ENCODE measurements at places on chromosomes 3 and 15. TPM values are rescaled to one million over a fixed set of nuclear protein-coding genes. Genes with fewer than 3 reads are reported as not detected.

- peak; percentile 58 for DNase-seq
Observed at GRCh38 chr3:194137506-194138474, 1.8 kb downstream of the HES1 start.

ISLR gene
- total RNA-seq: 71.8 TPM

DNA sequence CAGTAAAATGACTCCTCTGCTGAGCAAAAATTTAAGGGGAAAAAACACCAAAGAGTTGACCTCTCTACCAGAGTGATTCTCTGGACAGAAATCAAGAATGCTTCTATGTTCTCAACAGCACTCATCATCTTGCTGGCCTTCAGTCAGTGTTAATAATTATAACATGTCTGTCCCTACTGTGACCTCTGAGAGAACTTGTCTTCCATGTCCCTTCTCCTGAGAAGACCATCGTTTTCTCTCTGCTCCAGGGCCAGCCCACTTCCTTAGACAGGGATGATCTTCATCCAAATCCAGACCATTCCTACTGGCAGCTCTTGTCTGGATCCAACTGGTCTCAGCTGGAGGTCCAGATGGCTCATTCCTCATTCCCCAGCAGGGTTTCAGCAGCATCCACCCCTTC is 139.0 kb upstream of the NECTIN3 start:
- DNase-seq: no peak

SEC61A1 gene
- total RNA-seq: 142 TPM

GRCh38 chr15:91271565-91272153 is 171.6 kb downstream of the SV2B start:
- DNase-seq: peak; percentile 30

DNA sequence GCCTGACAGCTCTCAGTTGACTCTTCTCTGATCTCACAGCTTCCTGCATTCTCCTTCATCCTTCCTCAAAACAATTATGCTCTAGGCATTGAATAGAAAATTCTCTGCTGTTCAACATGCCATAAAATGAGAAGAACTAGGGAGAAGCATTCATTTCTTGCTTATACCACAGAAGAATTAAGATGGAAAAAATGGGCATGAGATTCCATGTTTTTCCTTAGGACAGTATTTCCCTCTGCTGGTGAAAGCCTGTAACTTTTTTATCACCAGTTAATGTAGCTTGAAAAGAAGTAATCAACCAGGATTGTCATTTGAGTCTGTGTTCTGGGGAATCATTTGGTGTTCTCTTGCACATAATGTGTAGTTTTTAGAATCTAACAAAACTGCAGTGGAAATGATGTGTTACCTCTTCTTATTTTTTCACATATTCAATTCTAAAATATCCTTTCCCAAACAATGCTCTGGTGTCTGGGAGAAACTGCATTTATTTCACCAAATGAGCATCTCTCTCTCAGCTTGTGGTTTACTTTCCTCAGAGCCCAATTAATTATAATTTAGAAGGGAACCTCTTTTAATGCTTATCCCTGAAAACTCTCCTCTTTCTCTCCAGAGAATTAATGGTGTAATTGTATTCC is 92.8 kb upstream of the DCBLD2 start:
- DNase-seq: no peak

DNA sequence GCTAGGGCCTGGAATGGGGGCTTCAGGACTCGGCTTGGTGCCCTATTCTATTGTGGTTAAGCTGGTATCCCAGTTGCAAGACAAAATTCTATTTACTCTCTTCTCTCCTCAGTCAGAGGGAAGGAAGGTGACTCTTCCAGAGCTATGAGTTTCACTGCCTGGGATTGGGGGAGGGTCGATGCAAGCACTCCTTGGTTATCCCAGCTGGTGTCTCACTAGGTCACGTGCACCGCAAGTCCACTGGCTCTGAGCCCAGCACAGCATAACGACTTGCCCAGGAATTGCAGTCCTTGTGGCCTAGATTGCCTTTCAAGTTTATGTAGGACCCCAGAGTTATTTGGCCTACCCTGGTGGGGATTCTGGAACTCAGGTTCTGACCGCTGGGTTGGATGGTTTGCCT is 958.8 kb downstream of the IGSF11 start:
- DNase-seq: no peak

DNA sequence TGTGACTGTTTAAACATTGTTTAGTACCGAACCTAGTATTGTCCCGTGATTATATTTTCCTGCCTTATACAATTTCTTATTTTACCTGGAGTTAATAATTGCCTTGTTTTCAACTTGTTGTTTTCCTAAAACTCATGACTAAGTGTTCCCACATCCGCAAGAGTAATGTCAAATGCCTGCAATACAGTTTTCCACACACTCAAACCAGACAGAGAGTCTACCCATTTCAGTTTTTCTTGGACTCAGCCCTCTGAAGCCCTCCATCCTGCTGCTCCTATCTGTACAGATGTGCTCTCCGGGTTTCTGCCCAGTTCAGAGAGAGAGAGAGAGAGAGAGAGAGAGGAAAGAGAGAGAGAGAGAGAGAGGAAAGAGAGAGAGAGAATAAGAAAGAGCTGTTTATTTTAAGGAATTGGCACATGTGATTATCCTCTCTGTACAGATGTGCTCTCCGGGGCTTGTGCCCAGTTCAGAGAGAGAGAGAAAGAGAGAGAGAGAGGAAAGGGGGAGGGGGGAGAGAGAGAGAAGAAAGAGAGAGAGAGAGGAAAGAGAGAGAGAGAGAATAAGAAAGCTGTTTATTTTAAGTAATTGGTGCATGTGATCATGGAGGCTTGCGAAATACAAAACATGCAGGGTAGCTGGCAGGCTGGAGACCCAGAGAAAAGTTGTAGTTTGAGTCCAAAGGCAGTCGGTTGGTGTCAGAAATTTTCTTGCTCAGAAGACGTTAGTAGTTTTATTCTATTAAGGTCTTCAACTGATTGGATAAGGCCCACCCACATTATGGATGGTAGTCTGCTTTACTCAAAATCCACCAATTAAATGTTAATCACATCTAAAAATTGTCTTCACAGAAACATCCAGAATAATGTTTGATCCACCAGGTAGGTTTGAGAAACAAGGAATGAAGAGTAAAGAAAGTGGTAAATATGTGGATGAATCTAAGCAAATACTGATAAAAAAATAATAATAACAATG is 104.1 kb upstream of the GOLGA8J start:
- DNase-seq: no peak

GRCh38 chr3:42602961-42603360 is 2.5 kb downstream of the NKTR start:
- no peak for DNase-seq

DNA sequence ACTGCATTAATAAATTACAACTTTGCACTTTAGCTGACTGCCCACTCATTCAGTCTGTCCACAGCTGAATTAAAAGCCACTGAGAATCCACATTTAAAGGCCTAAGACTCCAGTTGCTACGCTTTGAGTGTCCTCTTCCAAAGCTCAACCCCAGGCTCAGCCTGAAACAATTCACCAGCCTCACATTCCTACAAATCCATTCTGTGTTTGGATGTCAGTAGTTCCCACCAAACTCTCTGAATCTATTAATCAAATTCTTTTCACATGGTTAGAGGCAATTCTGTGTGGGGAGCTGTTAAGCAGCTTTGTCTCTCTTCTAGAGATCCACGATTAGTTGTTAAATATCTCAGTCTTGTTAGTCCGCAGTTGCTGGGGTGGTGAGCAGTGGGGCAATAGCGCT is 116.8 kb upstream of the UBE2E2 start:
- DNase-seq: no peak

GUCA1C gene
- not detected for total RNA-seq

XCR1 gene
- under 0.01 TPM for total RNA-seq

DNA sequence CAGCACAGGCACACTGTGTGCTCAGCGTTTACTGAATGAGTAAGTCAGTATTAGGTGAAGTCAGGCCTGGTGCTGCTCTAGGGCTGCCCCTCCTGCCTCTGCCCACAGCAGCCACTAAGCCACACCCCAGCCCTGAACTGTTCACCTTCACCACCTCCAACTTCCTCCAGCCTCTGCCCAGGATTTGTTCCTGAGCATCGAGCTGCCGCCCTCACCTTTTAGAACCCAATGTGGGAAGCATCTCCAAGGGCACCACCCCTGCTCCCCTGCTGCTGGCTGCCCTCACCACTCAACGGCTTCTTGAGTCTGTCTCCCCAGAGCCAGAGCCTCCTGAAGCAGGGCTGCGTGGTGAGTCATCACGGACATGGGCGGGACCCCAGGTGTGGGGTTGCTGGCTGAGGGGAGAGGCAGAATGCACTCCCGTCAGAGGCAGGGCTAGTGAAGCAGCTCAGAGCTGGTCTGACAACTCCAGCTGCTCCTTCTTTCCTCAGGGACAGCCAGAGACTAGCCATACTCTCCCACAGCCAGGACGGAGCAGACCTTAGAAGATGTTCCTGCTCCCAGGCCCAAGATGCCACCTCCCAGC is 5.8 kb downstream of the HYAL2 start:
- DNase-seq: peak; percentile 90

DNA sequence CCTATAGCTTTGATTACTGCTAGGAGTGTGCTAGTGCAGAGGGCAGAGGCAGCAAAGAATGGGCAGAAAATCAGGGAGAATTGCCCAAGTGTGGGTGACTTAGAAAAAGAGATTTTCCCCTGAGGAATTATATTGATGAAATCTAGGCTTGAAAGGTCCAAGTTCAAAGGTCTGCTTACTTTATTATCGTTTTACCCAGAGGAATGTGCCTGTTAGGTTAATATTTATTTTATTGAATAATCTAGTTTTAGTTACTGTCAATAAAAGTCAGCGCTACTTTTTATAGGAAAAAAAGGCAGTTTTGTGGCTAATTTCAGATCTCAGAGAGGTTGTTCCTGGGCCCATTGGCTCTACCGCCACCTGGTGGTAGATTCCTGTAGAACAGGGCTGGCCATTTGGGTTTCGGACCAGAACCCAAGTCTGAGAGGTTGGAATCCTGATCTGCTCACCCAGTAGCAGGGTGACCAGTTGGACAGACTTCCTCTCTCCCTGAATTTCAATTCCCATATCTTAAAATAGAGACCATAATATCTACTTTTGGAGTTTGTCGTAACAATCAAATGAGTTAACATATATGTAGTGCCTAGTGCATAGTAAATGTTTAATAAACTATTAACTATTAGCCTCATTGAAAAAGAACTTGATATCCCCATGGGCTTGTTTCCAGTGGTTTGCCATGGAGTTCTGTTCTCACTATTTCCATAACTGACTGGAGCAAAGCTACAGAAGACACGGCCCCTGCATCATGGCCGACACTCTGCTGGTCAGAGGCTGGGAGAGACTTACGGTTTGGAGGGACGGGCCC is 62.7 kb upstream of the ZNF148 start:
- DNase-seq: peak; percentile 24

DNA sequence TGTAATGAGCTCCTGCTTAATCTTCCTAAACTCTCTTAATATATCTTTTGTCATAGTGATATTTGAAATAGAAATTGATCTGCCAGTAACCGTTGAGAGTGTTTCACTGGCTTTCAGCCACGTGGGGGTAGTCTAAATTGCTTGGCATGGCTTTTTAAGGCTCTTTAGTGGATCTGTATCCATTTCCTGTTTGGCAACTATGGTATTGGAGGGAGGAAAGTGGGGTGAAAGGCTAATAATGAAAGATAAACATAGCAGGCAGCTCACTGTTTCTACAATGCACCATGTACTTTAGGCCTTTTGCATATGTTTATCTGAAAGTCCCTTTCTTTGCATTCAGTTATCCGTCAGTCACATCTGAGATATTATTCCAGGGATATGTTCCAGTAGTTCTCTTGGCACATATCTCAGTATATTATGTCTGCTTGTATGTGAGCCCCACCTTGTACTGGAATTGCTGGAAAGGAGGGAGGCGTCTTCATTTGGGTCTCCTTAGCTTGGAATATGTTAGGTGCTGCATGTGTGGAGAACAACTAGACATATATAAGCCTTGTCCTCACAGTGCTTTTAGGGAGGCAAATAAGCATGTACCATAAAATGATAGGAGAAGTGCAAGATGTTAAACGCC is 10.8 kb downstream of the TOPAZ1 start:
- DNase-seq: no peak

CASR gene
- total RNA-seq: not detected

IREB2 gene
- 49.5 TPM for total RNA-seq

UPK1B gene
- total RNA-seq: not detected

AADACL2 gene
- total RNA-seq: not detected

STRIT1 gene
- total RNA-seq: 0.32 TPM

GRCh38 chr15:95630683-95631082 is 699.8 kb upstream of the NR2F2 start:
- DNase-seq: no peak

DNA sequence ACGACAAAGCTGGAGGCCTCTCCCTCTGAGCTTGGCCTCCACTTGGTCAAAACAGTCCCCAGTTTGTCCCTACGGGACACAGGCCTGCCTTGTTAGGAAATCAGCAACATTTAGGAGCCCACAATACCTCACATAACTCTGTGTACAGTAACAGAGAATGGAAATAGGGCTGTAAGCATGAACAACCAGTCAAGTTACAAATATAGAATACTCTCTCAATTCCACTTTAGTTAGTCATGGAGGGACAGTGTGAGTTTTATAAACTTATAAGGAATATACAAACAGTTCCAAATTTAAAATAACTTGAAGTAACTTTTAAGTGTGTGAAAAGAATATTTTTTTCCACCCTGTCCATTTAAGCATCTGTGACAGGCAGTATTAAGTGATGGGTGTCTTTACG is 129.4 kb downstream of the PGPEP1L start:
- no peak for DNase-seq

- DNase-seq: no peak
Observed at GRCh38 chr3:191141728-191142127, 57.3 kb upstream of the OSTN start.

DNA sequence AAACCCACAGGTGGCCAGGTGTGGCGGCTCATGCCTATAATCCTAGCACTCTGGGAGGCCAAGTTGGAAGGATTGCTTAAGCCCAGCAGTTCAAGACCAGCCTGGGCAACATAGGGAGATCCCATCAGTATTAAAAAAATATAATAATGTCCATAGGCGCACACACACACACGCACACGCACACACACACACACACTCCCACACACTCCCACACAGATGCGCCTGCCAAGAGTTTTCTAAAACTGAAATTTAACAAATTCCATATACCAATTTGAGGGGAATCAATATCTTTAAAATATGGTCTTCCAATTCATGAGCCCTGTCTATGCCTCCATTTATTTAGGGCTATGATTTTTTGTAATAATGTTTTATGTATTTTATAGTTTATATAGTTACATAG is 17.0 kb downstream of the SHISA5 start:
- DNase-seq: no peak

DNA sequence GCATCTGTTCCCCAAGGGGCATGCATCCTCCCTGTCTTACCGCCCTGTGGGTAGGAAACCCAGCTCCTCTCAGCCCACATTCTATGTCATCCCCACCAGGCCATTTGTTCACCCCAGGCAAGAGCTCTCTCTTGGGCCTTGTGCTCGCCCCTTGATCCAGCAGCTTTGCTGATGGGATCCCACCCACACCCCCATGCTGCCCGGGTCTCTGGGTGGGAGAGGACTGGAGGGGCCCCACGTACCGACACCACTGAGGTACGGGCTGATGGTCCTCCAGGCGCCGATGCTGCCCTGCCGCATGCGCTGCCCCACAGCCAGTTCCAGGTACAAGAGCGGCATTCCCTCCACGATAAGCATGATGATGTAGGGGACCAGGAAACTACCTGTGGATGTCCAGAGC is 14.5 kb downstream of the SLC6A20 start:
- no peak for DNase-seq

GRCh38 chr3:73687106-73688004 is 62.6 kb upstream of the PDZRN3 start:
- DNase-seq: no peak

All from breast epithelium (tissue), 4 donors.